ENCODE measurements at places on chromosomes 11 and 22.
A peak's percentile ranks its signal among the peaks of the same experiment; 100 is the strongest.

DNA sequence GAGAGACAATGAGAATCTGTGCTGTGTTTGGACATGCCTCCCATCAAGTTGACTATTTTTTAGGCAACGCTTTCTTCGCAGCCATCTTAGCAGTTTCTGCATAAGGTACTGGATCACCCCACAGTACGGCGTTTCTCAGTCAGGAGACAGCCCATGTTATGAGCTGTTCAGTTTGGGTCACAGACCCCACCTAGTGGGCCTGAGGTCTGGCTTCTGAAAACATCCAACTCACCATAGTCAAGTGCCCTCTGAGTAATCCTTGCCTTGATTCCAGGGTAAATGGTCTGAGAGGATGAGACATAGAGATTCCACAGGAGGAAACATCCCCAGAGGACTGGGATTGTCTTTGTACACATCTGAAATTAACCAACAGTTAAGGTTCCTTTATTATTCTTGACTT is 7.2 kb downstream of the BPIFC start:
- DNase-seq, result no peak

DNA sequence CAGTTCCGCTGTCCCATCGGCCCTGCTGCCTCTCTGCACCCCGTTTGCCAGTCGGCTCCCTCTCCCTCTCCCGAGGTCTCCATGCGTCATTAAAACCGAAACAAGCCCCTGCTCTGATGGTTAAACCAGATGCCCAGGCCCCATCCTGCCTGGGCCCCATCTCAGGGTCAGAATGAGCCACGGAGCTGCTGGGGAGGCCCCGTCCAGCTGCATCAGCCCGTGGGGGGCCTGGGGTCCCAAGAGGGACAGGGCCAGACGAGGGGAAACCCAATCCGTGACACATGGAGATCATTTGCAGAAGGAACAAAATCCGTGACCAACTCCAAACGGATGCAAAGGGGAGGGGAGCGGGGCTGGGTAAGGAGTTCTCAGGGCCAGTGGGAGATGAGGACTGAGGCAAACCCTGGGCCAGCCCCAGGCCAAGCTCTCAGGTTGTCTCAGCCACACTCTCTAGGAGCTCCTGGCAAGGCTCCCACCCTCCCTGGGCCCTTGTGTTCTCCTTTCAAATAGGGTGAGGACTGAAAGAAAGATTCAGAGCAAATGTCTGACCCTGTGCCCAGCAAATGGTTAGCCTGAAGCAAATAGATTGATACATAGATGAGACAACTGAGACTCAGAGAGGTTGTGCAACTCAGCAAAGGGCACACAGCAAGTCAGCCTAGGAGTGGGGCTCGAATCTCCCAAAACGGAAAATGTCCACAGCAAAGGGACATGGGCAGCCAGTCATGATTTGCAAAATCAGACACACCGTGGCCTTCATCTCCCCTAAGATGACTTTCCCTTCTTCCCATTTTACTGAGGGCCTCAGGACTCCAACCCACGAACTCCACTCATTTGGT is 162.1 kb downstream of the MN1 start:
- DNase-seq, result no peak

- no peak for DNase-seq
These were observed 550.5 kb downstream of the MIAT start for GRCh38 chr22:27207907-27208306.

- DNase-seq, result no peak
These were observed 13.5 kb downstream of the CD59 start for GRCh38 chr11:33722590-33723234.

DNA sequence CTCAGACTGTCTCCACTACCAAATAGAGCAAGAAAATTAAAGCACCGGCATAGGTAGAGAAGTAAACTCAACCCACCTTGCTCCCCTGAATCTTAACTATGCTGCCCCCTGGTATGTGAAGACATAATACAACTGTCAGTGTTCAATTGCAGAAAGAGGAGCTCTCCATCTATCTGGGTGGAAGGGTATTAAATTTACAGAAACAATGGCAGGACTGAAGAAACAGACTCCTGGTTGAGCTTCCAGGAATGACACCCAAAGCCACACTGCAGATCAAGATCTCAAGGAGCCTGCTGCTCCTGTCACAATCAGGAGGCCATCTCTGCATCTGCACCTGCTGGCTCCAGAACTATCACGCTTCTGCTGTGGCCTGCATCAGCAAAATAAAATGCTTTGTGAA is 132.1 kb upstream of the BMAL1 start:
- DNase-seq, result no peak

DNA sequence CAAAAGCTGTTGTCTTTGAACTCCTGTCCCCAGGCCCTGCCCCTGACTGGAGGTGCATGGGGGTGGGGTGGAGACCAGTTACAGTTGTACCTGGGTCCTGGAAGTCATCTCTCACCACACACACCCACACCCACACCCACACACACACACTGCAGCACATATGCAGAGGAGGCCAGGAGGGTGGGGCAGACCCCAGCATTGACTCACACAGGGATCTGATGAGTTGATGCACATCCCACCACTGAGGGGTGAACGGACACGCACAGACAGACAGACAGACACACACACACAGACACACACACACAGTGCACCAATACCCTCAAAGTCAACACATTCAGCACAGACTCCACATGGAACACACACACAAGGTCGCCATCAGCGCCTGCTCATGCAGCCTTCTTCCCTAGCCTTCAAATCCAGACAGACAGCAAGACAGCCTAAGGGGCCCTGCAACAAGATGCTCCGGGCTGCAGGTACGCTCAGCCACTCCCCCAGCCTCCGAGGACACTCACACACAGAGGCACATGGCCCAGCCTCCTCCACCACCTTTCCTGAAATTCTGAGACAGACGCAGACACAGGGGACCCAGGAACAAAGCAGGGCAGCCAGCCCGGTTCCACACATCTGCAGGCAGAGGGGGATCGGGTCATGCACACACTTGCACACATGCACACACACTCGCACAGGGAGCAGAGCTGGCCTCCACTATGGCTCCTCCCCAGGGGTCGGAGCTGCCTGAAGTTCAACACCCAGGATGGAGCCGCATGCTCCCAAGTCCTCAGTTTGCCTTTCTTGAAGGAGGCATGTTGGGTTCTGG is 26.5 kb downstream of the SYT7 start:
- no peak for DNase-seq

- no peak for DNase-seq
These were observed 40.7 kb downstream of the SLC22A12 start for GRCh38 chr11:64631675-64632074.

DNA sequence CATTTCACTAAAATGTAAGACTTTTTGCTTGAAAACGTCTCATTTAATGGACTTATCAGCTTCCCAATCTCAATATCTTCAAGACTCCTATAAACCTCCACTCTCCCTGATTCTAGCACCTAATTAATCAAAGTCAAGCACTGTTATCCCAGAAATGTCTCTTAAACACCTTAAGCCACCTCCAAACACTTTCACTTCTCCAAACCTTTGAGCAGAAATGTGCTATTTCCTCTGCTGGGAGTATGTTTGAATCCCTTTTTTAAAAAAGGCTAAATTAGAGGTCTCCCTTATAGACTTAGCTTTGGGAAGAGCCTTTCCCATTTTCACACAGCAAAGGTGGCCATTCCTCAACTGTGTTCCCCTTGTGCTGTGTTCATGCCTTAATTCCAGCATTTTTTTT is 146.2 kb upstream of the SYN3 start:
- no peak for DNase-seq

DNA sequence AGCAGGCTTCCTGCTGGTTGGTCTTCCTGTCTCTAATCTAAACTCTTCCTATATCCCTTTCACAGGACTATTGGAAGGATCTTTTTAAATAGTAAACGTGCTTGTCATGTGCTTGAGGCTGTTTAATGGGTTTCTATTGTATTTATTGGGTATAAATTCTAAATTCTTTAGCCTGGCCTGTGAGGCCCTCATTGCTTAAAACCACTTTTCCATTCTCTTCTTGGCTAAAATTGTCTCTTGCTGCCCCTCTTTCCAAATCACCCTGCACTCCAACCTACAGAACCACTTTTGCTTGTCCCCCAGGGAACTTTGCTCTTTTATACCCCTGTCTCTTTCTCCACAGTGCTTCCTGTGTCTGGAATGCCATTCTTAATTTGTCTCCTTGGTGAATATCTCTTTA is 46.4 kb upstream of the MUC15 start:
- no peak for DNase-seq

GRCh38 chr11:74418509-74418895 is 20.3 kb upstream of the PGM2L1 start:
- DNase-seq, result peak; percentile 72

- no peak for DNase-seq
These were observed 89.1 kb upstream of the DBX1 start for GRCh38 chr11:20249378-20249777.

- no peak for DNase-seq
These were observed 62.4 kb upstream of the ZBED5 start for GRCh38 chr11:10920205-10920604.

GRCh38 chr11:116686866-116687265 is 85.9 kb downstream of the BUD13 start:
- DNase-seq, result no peak

DNA sequence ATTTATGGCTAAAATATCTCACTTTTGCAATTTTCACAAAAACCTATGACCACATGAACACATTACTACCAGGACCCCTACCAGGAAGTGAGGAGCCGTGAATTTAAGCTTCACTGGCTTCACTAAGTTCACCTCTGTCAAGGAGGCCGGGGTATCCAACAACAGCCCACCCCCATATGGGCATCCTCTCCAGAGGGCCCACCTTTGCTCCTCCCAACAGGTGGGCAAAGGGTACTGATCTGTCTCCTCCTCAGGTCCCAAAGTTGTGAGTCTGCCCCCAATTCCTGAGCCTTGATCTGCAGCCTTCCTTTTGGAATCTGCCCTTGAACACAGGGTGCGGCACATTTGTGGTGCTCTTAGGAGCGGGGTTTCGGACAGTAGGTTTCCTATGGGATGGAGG is 66.9 kb downstream of the OTOG start:
- DNase-seq, result no peak

GRCh38 chr11:119154178-119154577 is 5.3 kb downstream of the ABCG4 start:
- DNase-seq, result no peak

DNA sequence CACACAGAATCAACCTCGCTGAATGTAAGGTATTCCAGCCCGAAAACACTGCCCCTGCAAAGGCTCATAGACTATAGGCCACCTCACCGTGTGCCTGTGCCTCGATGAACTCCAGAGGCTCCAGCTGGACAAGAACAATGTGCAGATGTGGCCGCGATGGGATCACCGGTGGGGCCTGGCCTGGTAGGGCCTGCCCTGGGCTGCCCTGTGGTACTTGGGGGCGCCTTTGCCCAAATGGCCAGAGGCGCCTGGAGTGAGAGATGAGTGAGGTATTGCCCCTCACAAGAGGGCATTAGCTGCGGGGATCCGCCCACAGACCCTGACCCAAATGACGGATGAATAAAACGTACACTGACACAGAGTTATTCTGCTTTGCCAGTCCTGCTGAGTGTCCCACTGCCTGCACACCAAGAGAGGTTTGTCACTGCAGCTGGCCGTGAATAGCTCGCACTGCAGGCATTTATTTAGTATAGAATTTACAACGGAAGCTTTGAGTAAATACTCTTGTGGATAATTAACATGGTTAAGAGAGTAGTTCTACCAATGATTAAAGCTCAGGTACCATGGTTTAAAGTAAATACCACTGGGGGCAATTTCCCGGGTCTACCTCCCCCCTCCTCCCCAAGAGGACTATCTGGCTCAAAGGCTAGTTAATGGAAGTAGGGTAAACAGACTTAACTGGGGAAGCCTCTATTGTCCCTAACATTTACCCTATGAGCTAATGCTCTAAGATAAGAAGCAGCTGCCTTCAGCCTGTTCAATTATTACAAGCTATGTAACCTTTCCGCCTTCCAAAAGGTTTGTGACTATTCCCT is 101.1 kb upstream of the IGLL5 start:
- no peak for DNase-seq

GRCh38 chr11:76248210-76248609 is 41.9 kb upstream of the WNT11 start:
- DNase-seq, result no peak

DNA sequence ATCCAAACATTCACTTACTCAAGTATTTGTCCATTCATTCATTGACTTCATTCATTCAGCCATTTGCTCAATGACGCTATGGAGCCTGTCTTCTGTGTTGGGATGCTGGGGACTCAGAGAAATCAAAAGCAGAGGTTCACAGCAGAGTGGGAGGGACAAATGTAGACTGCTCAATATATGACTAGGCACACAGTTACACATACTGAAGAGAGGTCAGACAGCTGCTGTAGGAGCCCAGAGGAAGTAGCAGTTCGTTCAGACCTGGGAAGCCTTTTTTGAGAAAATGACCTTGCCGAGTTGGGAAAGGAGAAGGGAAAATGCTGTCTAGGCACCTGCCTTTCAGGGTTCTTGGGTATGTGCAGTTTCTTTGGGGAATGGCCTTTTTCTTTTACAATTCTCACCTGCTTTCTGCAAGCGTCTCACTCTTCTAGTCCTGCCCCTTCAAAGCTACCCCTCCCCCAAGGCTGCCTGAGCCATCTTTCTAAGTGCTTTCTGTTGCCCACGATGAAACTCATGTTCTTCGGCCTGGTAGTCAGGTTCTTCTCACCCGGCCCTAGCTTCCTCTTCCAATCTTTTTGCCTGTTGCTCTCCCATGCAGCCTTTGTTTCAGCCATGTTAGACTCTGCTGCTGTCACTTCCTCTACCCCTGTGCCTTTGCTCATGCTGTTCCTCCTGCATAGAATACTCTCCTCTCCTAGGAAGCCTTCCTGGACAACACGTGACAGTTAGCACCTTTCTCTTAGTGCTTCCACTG is 4.2 kb upstream of the UVRAG start:
- DNase-seq, result no peak

DNA sequence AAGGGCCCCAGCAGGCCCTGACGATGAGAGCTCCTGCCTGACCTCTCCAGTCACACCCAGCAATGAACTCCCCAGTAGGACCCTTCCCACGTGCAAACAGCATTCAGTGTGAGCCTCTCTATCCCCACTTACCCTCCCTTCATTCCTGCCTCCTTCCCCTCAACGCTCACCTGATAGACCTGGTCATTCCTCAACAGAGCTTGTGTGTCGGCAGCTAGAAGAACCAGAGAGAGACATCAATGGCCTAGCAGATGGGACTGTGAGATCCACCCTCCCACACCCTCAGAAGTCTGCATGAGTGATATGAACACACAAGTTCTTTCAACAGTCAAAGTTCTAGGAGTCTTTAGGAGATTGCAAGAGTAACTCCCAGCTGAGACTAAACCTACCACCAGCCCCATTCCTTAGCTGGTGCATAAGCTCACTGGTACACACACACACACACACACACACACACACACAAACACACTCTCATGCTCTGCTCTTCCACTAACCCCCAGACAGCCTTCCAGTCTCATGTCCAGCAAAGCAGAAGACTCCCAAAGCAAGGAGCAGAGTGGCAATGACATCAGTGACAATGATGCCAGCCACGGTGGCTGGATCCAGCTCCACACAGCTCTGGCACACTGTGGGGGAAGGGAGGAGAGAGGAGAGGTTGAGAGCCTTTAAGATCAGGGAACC is 3.1 kb downstream of the CD3D start:
- no peak for DNase-seq

Measured in Panc1 (cell line).